ENCODE measurements at places on chromosomes 12 and 14.

DNA sequence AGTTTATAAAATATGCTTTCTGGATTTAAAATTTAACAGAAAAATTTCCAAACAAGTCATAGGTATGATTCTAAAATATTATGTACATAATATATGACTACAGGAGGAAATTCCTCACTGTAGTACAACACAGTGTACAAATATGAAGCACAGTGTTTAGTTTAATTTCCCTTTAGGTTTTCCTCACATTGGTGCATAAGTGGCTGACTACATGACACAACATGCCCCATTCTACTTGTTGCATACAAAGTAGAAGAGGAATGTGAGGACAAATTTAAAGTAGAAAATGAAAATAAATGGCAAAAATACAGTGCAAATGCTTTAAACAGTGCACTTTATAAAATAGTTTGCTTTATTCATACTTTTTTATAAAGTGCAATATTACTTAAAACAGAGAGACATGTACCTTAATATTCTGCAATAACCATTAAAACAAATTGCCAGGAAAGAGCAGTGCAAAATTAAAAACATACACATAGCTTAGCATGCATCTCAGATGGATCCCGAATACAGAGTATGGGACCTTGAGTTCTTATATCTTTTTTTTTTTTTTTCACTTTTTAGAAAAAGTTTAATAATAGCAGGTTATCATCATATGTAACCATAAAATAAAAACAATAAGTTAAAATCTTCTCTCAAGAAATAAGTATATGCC, 54.8 kb upstream of the TTC7B start:
- DNase-seq = no peak

DNA sequence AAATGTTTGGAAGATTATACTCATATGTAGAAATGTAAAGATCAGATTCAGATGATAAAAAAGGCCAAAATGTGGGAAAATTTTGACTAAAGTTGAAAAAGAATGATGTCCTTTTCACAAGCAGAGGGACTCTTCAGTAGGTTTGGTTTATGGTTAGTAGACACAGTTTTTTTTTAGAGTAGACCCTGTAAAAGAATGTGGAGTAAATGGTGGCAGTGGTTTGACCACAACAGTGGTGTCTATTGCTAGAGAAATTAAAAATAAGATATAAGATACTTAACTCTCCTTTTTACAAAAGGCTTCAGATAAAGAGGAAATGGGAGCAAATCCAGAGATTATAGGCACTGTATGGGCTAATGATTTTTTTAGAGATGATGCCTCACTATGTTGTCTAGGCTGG, 21.8 kb downstream of the RAP1B start:
- no peak for DNase-seq

DNA sequence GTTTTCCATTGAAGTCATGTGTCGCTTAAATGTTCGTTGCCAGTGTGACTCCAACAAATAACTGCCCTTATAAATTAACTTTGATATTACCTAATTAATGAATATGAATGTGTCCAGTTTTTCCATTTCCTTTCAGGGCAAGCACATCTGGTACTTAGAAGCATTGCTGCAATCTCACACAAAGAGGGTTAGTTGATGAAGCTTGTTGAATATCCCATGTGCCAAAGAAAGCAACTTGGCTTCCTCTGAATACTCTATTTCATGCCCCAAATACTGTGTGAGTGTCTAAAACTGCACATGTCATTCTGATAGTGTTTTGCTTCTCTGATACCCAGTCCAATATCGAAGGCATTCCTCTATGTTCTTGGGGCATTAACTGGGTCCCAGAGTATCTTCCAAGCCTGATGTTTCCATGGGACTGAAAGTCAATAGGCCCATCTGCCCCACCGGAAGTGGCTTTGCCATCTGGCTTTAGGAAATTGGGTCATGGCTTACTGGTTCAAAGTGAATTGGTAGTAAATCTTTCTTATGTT, 75.8 kb upstream of the CNTN1 start:
- DNase-seq = no peak

DNA sequence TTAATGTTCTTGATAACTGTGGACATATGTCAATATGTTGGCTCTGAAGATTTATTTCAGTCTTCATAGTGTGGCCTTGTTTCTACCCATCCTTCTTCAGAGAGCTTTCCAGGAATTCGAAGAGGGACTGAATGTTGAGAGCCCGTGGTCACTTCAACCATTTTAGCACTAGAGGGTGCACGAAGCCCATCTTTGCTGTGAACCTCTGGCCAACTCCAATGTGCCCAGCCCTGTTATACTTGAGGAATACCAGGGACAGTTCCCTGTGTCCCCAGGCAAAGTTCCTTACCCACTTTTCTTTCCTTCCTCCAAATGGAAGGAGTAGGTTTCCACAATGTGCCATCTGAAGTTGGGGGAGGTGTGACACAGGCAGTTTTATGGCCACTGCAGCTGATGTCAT, 603.5 kb downstream of the RPL10L start:
- no peak for DNase-seq

- peak; percentile 1 for DNase-seq
Observed at GRCh38 chr12:76152181-76152807, 67.8 kb upstream of the NAP1L1 start.

- no peak for DNase-seq
Observed at GRCh38 chr12:88810806-88811205, 230.5 kb upstream of the KITLG start.

- DNase-seq = no peak
Observed at GRCh38 chr14:31965071-31965734, 111.9 kb upstream of the ARHGAP5 start.

- no peak for DNase-seq
Observed at GRCh38 chr14:103277931-103278330, 56.1 kb upstream of the EIF5 start.

DNA sequence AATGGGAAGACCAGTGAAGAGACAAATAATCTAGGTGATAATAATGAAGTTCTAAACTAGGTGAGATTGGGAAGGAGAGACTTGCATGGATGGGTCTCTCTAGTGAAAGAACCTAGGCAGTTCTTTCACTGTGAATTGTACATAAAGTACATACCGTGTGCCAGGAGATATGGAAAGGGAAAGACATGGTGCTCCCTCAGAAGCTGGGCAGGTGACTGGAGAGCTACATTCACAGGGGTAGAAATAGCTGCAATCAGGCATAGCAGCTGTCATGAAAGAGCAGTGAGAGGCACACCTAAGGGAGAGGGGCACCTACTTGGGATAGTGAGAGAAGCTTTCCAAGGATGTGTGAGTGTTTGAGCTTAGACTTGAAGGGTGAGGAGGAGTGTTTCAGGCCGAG, 9.3 kb downstream of the STK38L start:
- DNase-seq = no peak

- DNase-seq = peak; percentile 16
Observed at GRCh38 chr12:54958048-54958658, 26.4 kb downstream of the TESPA1 start.

DNA sequence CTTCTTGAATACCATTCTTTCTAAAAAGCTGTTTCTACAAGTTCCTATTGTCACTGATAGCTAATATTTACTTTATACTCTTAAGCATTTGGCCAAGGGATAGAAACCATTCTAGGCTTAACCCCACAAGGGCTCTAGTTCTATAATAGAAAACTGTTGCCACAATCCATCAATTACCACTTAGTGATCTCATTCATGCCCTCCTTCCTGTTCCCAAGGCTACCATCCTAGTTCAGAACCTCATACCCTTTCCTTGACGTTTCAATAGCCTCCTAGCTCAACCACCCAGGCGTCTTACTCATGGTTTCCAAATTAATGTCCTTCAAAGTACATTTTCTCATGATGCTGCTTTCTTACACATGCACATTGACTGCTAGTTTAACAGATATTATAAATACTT, 493.5 kb downstream of the NAV3 start:
- DNase-seq = no peak

DNA sequence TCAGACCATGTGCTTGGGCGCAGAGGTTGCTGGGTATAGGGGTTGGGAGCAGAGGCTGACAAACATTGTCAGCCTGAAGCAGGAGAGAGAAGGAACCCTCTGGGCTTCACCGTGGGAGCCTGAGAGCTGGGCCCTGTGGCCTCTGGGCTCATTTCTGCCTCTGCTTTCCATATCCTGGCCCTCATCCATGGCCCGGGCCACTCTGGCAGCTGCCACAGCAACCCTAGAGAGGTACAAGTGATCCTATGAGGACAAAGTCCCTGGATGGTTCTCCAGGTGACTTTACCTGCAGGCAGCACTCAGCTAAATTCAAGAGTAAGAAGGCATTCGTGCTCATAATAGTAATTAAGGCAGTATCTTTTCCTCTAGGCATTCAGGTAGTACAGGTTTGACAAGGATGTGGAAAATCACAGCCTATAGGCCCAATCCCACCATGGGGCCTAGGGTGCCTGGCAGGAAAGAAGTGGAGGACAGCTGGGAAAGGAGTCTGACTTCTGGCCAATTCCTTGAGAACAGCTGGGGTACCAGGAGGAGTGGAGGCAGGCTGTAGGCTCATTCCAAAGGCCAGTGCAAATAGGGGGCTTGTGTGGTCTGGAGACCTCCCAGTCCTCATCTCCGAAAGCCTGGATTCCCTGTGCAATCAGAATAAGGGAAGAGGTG, 3.6 kb upstream of the TTC7B start:
- no peak for DNase-seq

DNA sequence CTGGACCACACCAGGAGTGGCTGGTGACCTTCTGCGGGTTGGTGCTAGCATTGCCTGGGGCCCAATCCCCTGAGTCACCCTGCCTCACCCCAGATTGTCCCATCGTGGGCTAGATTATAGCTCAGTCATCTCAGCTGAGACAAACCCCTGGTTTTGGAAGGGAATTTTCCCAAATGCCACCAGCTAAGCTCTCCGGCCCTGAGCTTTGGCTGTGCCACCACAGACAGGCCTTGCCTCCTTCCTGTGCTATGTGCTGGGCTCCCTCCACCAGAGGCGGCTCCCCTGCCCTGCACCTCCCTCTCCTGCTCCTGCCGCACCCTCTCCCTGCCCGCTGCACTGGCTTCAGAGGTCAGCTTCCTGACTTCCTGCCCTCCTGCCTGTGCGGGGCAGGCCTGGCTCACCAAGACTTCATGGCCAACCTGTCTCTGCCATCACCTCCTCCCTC, 196.3 kb downstream of the TSPAN9 start:
- DNase-seq = no peak

GRCh38 chr12:54598970-54599369, 10.5 kb upstream of the PPP1R1A start:
- no peak for DNase-seq

DNA sequence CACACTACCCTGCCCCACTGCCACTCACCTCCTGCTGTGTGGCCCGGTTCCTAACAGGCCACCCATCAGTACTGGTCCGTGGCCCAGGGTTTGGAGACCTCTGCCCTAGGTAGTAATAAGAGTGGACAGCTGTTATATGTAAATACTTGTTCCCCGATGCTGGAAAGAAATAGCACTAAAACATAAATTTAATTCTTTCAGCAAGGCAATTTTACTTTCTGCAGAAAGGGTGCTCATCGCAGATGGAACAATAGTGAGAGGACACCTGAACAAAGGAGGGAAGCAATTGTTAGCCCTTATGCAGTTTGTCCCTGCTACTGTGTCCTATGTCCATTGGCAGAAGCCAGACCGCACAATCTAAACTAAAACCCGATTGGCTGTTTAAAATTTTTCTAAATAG, 5.9 kb upstream of the CYP46A1 start:
- DNase-seq = no peak

DNA sequence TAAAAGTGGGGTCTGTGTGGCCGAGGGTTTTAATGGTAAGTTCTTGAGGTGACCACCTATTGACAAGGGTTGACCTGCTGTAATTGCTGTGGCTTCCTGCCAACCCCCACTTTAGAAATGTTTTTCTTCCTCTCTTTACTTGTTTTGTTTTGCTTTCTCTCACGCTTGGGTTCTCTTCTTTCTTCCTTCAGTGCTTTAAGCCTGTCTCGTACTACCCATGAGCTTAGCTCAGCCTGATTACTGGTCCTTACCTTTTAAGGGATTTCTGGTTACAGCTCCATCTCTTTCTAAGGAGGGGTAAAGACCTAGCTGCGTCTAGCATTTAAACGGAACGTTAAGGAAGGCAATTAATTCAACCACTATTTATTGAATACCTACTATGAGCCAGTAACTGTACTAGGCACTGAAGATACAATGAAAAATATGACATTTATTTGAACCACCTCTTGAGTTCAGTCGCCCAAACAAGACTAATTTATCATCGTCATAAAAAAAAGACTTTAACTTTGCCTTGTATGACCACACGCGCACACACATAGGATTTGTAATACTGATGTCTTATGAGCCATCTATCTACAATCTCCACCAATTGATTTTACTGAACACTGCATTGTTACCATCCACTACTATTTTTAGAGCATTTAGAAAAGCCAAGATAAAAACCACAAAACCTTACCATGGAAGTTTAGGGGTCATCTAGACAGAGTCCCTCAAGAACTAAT, 888 bp upstream of the PPP1R12A start:
- peak; percentile 42 for DNase-seq

DNA sequence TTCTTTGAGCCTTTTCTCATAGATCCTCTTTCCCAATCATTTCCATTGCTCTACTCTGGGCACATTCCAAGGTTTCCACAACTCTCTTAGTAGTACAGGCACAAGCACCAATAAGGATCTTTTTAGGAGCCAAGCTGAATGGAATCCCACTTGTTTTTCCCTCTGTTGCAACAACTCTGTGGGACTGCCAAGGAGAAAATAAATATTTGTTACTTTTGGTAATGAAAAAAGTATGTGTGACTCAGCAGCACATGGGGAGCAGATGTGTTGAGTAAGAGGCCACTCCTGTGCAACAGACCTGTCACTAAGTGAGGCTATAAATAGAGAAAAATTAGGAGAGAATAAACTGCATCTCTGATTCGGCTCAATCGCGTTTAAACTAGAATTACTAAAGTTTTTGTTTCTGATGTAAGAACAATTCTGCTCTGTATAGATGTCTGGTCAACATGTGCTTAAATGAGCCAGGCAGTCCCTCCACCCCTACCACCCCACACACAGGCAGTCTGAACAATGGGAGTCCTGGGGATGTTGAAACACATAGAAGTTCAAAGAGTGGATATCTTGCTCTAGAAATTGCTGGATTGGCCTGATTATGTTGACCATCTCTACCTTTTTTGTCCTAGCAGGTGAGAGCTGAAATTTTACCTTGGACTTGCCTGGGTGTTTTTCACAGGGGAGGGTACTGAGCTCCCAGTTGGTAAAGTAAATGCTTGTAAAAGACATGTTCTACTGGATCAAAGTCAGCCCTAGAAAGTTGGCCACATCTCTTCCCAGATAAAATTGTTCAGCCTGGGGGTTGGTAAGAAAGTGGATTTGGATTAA, 244.3 kb upstream of the NOVA1 start:
- DNase-seq = no peak

- no peak for DNase-seq
Observed at GRCh38 chr12:124564971-124565491, 2.4 kb downstream of the NCOR2 start.

- DNase-seq = no peak
Observed at GRCh38 chr12:52041695-52042123, 9.5 kb upstream of the NR4A1 start.
